SK-N-DZ (cell line): ENCODE measurements at places on chromosomes 16 and 17.

DNA sequence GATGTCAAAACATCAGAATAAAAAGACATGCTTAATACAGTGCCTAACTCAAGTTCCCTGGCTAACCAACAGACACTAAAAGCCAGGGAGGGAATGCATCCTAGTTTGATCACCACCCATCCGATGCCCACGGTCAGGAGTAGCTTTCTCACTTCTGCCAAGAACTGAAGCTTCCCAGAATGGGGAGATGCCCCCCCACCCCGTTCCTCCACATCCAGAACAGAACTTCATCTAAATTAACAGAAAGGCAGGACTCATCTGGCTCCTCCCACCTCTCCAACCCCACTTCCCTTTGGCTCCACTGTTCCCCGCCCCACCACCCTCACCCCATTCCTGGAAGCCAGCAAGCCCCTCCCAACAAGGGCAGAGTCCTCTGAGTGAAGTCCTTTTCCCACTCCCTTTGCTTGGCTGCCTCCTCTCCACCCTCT lies 33.7 kb downstream of the GDE1 start:
- no peak for DNase-seq

DNA sequence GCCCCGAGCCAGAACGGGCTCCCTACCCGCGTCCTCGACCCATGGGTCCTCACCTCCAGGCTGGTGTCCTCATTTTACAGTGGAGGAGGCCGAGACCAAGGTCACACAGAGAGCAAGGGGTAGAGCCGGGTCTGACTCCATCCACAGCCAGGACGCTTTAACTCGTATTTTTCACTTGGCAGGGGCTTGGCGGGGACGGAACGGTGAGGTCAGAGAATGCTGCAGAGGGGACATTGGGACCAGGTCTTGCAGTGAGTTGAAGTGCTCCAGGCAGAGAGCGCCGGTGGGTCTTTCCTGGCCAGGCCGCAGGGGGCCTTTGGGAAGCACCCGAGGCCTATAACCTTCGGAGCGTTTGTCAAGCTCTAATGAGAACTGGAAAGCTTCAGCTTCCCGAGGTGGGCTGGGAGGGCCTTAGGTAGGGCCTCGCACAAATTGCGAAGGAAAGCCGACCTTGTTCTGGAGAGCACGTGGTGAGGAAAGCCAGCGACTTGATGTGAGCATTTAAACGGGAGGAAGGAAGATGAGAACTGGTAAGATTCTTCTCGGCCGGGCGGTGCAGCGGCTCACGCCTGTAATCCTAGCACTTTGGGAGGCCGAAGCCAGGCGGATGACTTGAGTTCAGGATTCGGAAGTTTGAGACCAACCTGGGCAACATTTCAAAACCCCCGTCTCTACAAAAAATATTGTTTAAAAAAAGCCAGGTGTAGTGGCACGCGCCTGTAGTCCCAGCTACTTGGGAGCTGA lies 908 bp upstream of the CLUH start:
- DNase-seq: peak; percentile 69

DNA sequence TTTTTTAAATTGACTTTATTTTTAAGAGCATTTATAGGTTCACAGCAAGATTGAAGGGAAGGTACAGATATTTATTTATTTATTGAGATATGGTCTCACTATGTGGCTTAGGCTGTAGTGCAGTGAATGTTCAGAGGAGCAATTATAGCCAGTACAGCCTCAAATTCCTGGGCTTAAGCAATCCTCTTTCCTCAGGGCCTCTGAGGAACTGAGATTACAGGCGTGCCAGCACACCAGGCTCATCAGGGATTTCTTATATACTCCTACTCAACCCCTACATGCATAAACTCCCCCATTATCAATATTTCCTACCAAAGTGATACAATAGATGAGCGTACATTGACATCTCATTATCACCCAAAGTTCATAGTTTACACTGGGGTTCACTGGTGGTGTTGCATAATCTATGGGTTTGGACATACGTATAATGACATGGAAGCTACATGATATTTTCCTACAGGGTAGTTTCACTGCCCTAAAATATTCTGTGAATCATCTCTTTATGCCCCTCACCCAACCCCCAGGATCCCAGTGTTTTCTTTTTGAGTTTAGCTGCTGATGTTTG lies 33.5 kb downstream of the HS3ST3B1 start:
- DNase-seq: no peak

DNA sequence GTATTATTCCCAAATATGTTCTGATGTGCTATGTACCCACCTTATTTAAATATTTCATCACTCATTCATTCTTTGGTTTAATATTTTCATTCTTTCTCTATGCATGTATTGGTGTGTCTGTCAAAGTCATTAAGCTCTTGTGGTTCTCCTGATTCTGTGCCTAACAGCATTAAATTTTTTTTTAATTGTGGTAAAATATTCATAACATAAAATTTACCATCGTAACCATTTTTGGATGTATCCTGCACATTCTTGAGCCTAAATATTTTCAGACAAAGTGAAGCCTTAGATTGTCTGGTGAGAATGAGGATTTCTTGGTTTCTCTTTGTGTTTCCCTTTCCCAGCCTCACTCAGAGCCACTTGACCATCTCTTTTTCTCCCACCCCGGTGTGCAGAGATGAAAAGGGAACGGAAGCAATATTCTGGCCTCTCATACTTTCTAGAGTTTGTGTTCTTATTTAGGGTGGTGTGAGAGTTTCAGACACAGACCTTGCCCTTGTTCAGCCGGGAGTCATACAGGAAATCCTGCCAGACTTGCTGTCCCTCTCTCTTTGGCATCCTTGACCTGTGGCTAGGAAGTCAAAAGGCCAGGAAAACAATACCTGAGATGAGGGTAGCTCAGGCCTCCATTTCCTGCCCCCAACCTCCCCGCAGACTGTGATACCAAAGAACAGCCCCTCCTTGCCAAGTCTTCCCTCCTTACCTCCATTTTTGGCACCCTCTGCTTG lies 4.9 kb downstream of the CCL5 start:
- DNase-seq: no peak

- DNase-seq: no peak
Observed at GRCh38 chr16:81041696-81042095, 6.1 kb downstream of the ATMIN start.

- no peak for DNase-seq
Observed at GRCh38 chr17:5429191-5429887, 9.4 kb downstream of the RPAIN start.

GRCh38 chr17:10699856-10700255 lies 2.5 kb downstream of the ADPRM start:
- no peak for DNase-seq
